K562 (cell line): ENCODE measurements at places on chromosomes 16 and 17. TPM values are rescaled to one million over a fixed set of nuclear protein-coding genes. Genes with fewer than 3 reads are reported as not detected.

The BLTP2 gene
- 163 TPM in 2 replicates for total RNA-seq

GRCh38 chr17:49343273-49343672, 18.8 kb downstream of the ZNF652 start:
- H3K4me3 ChIP-seq = no peak overlapping the region
- no peak for DNase-seq
- no peak overlapping the region; the same call in 2 of the 3 replicates for H3K27ac ChIP-seq
- no peaks in the 10 kb centered on the region for H3K36me3 ChIP-seq
- H3K27me3 ChIP-seq = no peaks in the 10 kb centered on the region

DNA sequence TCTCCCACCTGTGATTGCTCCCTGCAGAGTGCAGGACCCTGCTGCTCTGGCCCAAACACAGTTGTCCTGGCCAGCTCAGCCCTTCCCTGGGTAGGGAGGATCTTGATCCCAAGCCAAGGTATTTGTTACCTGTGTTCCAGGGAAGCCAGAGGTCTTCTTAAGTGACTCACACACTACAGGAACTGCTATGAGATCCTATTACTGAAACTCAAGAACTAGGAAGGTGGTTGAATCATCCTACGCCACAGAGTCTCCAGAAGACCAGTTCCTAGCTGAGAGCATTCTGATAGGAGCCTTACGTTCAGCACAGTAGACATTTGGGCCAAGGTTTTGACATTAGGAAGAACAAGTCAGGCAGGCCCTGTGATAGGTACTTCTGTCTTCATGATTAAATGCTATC, 12.0 kb downstream of the CHST6 start:
- DNase-seq = no peak
- H3K4me1 ChIP-seq = peaks cover 9% of the 10 kb centered on the region
- H3K27me3 ChIP-seq = peaks cover 59% of the 10 kb centered on the region
- H3K27ac ChIP-seq = no peak overlapping the region

The CA5A gene
- total RNA-seq = not detected in 2 replicates

The MYCBPAP gene
- not detected in 2 replicates for total RNA-seq

DNA sequence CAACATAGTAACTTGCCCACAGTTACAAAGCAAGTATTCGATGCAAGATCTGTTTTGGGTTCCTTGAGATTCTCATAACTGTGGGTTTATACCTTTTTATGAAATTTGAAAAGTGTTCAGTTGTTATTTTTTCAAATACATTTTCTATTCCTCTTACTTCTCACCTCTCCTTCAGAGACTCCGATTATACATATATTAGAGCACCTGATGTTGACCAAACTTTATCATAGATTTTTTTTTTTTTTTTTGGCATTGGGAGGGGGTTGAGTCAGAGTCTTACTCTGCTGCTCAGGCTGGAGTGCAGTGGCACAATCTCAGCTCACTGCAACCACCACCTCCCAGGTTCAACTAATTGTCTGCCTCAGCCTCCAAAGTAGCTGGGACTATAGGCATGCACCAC, 51.3 kb upstream of the RBBP6 start:
- no peak for DNase-seq
- no peaks in the 10 kb centered on the region for H3K4me1 ChIP-seq
- H3K27ac ChIP-seq = no peak overlapping the region
- H3K27me3 ChIP-seq = peaks cover 21% of the 10 kb centered on the region
- no peak overlapping the region for H3K4me3 ChIP-seq
- H3K36me3 ChIP-seq = no peaks in the 10 kb centered on the region

DNA sequence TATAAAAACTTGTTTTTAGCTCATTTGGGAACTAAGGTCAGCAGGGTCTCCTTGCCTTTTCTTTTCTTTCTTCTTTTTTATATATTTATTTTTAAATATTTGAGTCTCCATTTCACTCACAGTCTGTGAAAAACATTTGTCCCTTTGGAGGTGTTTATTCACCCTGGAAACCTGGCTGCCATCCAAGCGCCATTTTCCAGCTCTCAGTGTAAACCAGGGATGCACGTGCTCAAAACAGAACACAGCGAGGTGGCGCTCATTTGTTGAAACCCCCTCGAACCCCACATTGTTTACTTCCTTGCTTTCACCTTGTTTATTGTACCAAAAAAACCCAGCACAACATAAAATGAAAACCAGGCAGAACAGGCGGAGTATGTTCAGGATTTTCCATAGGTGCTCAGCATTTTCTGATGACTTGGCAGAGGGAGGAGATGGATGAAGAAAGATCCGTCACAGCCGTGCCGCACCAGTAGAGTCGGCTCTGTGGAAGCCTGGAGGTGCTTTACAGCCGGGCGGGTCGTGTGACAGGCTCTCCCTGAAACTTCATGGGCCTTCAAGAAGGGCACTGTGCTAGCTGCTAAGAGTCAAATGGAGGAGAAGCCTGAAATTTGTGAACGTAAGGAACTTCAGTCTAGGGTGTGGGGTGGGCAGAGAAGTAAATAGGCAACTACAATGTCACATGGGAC, 284.4 kb downstream of the FOXL1 start:
- no peak overlapping the region for H3K27ac ChIP-seq
- H3K4me3 ChIP-seq = no peak overlapping the region
- peaks cover 44% of the 10 kb centered on the region for H3K27me3 ChIP-seq
- H3K36me3 ChIP-seq = no peaks in the 10 kb centered on the region

The PNMT gene
- total RNA-seq = 17.2 and 17.4 TPM in 2 replicates

DNA sequence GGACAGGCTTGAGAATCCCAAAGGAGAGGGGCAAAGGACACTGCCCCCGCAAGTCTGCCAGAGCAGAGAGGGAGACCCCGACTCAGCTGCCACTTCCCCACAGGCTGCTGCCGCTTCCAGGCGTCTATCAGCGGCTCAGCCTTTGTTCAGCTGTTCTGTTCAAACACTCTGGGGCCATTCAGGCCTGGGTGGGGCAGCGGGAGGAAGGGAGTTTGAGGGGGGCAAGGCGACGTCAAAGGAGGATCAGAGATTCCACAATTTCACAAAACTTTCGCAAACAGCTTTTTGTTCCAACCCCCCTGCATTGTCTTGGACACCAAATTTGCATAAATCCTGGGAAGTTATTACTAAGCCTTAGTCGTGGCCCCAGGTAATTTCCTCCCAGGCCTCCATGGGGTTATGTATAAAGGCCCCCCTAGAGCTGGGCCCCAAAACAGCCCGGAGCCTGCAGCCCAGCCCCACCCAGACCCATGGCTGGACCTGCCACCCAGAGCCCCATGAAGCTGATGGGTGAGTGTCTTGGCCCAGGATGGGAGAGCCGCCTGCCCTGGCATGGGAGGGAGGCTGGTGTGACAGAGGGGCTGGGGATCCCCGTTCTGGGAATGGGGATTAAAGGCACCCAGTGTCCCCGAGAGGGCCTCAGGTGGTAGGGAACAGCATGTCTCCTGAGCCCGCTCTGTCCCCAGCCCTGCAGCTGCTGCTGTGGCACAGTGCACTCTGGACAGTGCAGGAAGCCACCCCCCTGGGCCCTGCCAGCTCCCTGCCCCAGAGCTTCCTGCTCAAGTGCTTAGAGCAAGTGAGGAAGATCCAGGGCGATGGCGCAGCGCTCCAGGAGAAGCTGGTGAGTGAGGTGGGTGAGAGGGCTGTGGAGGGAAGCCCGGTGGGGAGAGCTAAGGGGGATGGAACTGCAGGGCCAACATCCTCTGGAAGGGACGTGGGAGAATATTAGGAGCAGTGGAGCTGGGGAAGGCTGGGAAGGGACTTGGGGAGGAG, at the start of gene CSF3:
Gene CSF3 (plus strand): TSS at position 436 of the 993 bp plus-strand sequence. CDS start 35 bp downstream, at position 471.
- H3K27ac ChIP-seq = no peak within 1 kb of the TSS
- H3K4me1 ChIP-seq = peaks cover 64% of the 10 kb centered on the region
- no peaks in the 10 kb centered on the region for H3K27me3 ChIP-seq
- no peak for DNase-seq
- H3K4me3 ChIP-seq = no peak within 1 kb of the TSS

The ATP6V0D1 gene
- total RNA-seq = 61.3 and 61.5 TPM in 2 replicates

GRCh38 chr17:81831563-81831956, 1.5 kb downstream of the MCRIP1 start:
- H3K27me3 ChIP-seq = no peaks in the 10 kb centered on the region
- peak overlapping the region; percentile 76 for H3K27ac ChIP-seq
- peaks cover 65% of the 10 kb centered on the region for H3K4me1 ChIP-seq

The C16orf86 gene
- 0.33 and 2.2 TPM in 2 replicates for total RNA-seq

DNA sequence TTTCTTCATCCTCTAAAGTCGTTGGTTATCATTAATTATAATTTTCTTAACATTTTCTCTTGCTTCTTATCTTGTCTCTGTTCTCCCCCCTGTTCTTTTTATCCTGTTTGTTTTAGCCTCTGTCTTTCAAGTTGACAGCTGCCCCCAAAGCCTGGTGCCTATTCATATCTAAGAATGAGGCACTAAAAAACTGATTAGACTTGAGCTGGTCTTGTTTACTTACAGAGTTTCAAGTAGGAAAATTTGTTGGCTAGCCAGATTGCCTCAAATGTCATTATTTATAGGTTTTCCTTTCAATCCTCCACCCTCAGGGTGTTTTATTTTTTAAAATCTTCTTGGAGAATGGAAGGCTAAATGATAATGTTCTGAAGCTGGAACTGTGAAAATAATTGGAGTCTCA, 236.0 kb downstream of the UTP18 start:
- no peaks in the 10 kb centered on the region for H3K4me1 ChIP-seq
- no peak overlapping the region for H3K27ac ChIP-seq
- H3K36me3 ChIP-seq = no peaks in the 10 kb centered on the region
- H3K4me3 ChIP-seq = no peak overlapping the region
- 0 out of 2 replicates have a peak, but pooled peaks cover 2% of the 10 kb centered on the region for H3K27me3 ChIP-seq

- H3K27ac ChIP-seq = peak overlapping the region; percentile 66; the same call in 2 of the 3 replicates
- H3K36me3 ChIP-seq = no peaks in the 10 kb centered on the region
- peaks cover 7% of the 10 kb centered on the region; the same call in 2 of the 3 replicates for H3K4me1 ChIP-seq
- H3K4me3 ChIP-seq = no peak overlapping the region
- no peaks in the 10 kb centered on the region for H3K27me3 ChIP-seq
- DNase-seq = peak; percentile 79
Measured at GRCh38 chr17:17351901-17352781, 49.0 kb downstream of the NT5M start.

GRCh38 chr17:62807812-62808575, at the start of gene MARCHF10:
MARCHF10 (minus strand) TSS chr17:62808314; CDS start chr17:62801735, 6,579 bp downstream.
- peaks cover 7% of the 10 kb centered on the region; the same call in 1 of the 2 replicates for H3K4me1 ChIP-seq
- H3K27me3 ChIP-seq = peaks cover 33% of the 10 kb centered on the region
- no peaks in the 10 kb centered on the region for H3K36me3 ChIP-seq
- no peak within 1 kb of the TSS for H3K4me3 ChIP-seq

GRCh38 chr17:60602385-60602742, 2.4 kb downstream of the PPM1D start:
- H3K36me3 ChIP-seq = no peaks in the 10 kb centered on the region
- peak; percentile 36 for DNase-seq
- no peaks in the 10 kb centered on the region for H3K27me3 ChIP-seq
- peak overlapping the region; percentile 70 for H3K4me3 ChIP-seq
- peaks cover 10% of the 10 kb centered on the region; the same call in 2 of the 3 replicates for H3K4me1 ChIP-seq

DNA sequence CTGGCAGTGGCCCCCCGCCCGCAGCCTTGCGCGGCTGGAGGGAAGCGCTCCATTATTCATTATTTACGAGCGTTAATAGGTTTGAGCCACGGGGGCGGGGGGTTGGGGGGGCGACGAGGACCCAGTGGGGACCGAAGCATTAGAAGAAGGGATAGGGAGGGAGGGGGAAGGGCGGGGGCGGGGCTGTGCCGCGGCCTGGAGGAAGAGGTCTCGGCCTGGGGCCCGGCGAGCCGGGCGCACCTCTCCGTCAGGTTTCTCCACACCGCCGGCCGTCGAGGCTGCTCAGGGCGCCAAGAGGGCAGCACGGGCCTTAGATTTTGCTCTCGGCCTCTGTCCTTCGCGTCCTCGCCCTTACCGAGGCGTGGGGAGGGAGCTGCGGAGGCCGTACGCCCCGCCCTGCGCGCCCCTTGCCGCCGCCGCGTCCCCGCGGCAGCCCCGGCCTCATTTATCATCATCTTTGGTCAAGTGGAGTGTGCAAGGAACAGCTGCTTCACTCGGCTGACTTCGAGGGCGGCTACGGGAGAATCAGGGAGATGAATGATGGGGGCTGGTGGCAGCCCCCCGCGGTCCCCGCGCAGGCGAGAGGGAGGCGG, 54.2 kb downstream of the SREBF1 start:
- peaks cover 9% of the 10 kb centered on the region for H3K4me1 ChIP-seq
- H3K36me3 ChIP-seq = no peaks in the 10 kb centered on the region
- H3K27ac ChIP-seq = peak overlapping the region; percentile 63
- H3K4me3 ChIP-seq = peak overlapping the region; percentile 30

- no peak overlapping the region for H3K27ac ChIP-seq
- no peaks in the 10 kb centered on the region for H3K4me1 ChIP-seq
- DNase-seq = no peak
- H3K36me3 ChIP-seq = no peaks in the 10 kb centered on the region
- no peak overlapping the region for H3K4me3 ChIP-seq
Measured at GRCh38 chr16:29840240-29840639, 20.0 kb downstream of the MVP start.

DNA sequence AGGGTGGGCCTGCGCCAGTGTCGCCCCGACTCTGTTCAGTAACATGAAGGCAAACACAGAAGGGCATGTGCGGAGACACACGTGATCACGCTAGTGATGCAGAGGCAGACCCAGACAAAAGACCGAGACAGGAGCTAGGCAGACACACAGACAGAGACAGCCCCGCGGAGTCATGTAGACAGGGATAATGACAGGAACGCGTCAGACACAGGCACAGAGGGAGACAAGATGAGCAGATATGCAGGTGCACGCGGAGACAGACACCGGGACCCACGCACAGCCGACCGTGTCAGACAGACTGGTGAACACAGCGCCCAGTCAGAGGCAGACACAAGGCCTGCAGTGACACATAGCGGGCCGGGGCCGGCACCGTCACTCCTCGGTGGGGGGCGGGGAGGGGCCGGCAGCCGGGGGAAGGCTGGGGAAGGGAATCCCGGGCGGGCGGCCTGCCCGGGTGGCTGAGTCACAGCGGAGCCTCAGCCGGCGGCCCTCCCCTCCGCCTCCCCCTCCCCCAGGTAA, 7.4 kb downstream of the KDM6B start:
- peaks cover 42% of the 10 kb centered on the region for H3K4me1 ChIP-seq
- peak; percentile 87 for DNase-seq
- peak overlapping the region; percentile 76 for H3K4me3 ChIP-seq

DNA sequence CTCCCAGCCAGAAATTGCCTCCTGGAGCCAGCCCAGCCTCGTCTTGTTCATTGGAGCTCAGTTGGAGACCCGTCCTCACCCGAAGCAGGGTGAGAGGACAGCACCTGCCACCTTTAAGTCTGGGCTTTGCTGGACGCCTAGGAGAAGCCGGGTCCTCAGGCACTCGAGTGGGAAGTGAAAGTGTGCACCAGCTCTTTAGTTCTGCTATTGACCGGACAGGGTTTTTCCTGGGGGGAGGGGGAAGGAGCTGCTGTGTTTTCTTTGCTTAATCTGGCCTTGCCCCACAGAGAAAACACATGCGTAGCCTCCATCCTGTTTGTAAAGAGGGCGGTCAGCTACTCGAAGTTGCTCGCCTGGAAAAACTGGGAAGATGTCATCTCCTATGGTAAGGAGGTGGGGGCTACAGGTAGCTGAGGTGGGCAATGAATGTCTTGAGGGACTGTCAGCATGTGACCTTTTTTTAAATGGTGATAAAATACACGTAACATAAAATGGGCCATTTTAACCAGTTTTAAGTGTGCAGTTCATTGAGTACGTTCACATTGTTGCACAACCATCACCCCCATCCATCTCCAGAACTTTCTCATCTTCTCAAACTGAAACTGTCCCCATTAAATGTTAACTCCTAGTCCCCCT, 34.4 kb downstream of the CMIP start:
- no peak for DNase-seq
- peaks cover 43% of the 10 kb centered on the region for H3K36me3 ChIP-seq
- peak overlapping the region; percentile 3; the same call in 1 of the 3 replicates for H3K27ac ChIP-seq
- H3K4me1 ChIP-seq = peaks cover 58% of the 10 kb centered on the region
- H3K27me3 ChIP-seq = no peaks in the 10 kb centered on the region
